Activated CD4-positive, alpha-beta T cell treated with anti-CD3 and anti-CD28 coated beads for 24 hours (primary cell): ENCODE measurements at places on chromosomes 3 and 15.

DNA sequence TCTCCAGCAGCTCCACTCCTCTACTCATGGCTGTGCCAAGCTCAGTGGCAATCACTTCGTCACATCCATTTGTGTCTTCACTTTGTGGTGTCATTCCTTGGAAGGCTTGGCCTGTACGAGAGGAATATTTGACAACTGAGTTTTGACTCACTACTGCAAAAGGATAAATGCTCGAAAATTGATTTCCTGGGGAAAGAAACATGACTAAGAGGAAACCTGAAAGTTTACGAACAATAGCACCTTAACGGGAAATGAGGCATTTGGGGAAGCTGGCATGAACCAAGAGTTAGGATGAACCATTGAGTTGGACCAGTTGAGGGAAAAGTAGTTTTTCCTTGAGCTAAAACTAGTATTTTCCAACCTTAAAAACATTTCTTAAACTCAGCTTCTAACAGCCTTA is 74.2 kb upstream of the ABHD17C start:
- DNase-seq, result no peak

- DNase-seq, result no peak
Measured at GRCh38 chr3:72977060-72977808, 19.4 kb upstream of the PPP4R2 start.

DNA sequence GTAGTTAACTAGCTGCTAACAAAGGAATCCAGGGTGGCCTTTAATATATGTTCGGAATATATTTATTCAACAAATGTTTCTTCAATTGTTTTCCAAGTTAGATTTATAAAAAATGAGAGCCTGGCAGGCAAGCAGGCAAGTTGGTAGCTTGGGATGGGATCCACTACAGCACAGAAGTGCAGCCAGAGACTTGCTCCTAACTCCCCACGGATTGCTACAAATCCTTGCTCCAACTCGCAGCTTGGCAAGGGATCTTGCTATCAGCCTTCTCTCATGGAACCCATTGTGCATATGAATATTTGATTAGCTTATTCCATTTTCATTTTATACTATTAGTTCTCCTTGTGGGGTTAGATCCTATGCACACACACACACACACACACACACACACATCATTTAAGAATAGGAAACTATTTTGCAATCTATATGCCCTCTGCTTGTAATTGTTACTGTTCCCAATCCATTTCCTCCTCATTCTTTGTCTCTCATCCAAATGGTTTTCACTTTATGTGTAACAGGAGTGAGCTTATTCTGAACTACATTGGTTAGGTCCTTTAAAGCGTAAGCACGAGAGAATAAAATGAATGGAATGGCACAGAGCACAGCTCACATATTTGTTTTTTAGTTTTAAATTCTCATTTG is 505.6 kb downstream of the LPP start:
- no peak for DNase-seq

DNA sequence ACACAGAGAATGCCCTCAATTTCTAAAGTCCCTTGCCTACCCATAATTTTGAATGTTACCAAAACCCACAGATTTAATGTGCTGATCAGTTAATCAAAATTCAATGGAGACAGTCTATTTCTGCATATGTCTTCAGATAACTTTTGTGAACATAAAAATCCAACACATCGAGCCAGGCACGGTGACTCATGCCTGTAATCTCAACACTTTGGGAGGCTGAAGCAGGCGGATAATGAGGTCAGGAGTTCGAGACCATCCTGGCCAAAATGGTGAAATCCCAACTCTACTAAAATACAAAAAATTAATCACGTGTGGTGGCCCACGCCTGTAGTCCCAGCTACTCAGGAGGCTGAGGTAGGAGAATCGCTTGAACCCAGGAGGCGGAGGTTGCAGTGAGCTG is 49.3 kb downstream of the PEAK1 start:
- no peak for DNase-seq

- no peak for DNase-seq
Measured at GRCh38 chr3:154112146-154112852, 8.9 kb upstream of the ARHGEF26 start.
